ENCODE measurements at places on chromosomes 2 and 18.
A peak's percentile ranks its signal among the peaks of the same experiment; 100 is the strongest.

GRCh38 chr2:85702172-85702571, 8.0 kb downstream of the GNLY start:
- peak; percentile 39 for DNase-seq

DNA sequence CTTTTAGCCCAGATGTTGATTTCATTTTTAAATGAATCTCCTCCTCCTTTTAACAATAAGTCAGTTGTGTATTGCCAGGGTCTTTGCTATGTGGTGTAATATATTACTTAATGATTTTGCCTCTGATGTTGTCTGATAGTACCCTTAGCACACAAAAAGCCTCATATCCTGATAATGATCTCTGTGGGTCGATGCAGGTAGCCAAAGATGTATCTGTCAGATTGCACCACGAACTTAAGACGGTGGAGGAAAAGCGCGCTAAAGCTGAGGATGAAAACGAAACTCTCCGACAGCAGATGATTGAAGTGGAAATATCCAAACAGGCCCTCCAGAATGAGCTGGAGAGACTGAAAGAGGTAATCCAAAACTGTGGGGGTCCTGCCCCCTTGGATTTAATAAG, 14.8 kb downstream of the MTCL1 start:
- DNase-seq, result no peak

GRCh38 chr2:175441181-175441761, 259.8 kb upstream of the ATP5MC3 start:
- DNase-seq, result no peak

DNA sequence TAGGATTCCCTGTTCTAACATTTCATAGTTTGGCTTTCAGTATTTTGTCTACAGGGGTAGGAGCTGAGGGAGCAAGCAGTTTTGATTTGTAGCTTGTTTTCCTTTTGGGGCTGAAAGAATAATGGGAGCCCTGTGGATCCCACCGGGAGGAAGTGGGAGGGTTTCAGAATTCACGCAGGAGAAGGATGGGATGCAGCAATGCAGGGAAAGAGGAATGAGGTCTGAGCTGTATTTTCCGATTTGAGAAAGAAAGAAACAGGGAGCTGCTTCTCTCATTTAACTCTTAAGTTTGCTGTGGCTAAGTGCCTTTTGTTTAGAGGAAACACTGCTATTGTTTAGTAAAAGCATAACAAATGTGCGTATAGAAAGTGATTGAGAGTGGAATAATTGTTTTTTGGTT, 141.0 kb downstream of the ADCYAP1 start:
- DNase-seq, result no peak

- DNase-seq, result no peak
These were observed 230.5 kb upstream of the THSD7B start for GRCh38 chr2:136534811-136535210.

- DNase-seq, result no peak
These were observed 27.6 kb upstream of the MSTN start for GRCh38 chr2:190090148-190090547.

DNA sequence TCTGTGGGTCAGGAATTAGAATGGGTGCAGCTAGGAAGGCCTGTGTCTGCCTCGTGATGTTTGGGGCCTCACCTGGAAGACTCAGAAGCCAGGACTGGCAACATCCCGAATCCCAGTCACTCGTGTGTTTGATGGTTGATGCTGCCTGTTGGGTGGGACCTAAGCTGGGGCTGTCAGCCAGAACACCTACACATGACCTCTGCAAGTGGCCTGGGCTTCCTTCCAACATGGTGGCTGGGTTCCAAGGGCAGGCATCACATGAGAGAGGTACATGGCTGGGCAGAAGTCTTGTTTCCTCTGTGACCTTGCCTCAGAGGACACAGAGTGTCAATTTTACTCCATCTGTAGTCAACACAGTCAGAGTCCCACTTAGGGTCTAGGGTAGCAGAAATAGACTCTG, 177.8 kb downstream of the GBX2 start:
- no peak for DNase-seq

GRCh38 chr18:76358774-76359173, 136.3 kb downstream of the ZNF516 start:
- DNase-seq, result no peak

DNA sequence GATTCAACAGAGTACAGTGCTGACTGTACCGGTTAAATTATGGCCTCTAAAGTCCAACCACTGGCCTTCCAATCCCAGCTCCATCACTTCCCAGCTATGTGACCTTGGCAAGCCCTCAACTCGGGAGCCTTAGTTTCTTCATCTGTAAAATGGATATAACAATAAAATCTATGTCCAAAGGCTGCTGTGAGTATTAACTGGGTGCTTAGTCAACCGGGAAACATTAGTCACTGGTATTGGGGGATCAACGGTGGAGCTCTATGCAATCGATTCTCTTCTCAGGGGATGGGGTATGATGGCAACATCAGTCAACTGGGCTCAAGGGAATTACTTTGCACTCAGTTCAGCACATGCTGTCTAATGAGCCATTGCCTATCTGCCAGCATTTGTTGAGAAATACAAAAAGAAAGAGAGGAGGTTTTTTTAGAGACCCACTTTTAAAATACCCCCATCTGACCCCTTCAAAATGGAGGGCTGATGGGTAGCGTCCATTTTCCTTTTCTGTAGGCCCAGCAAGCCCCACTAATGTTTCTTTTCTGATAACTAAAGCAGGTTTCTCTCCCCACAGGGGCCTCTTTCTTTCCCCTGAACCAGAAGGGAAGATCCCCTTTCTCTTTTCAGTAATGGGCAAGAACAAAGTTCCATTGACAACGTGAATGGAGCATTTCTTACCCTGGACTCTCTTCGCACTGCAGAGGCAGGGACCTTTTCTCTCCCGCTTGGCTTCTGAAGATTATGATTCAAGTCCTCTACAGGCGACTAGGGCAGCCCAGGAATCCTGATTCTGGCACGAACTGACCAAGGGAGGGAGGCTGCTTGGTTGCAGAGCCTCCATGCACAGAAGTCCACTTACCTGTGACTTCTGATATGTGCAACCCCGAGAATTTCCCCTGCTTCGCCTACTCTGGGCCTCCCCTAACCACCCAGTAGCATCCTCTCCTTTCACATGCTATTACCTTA, 8.7 kb upstream of the AGFG1 start:
- no peak for DNase-seq

DNA sequence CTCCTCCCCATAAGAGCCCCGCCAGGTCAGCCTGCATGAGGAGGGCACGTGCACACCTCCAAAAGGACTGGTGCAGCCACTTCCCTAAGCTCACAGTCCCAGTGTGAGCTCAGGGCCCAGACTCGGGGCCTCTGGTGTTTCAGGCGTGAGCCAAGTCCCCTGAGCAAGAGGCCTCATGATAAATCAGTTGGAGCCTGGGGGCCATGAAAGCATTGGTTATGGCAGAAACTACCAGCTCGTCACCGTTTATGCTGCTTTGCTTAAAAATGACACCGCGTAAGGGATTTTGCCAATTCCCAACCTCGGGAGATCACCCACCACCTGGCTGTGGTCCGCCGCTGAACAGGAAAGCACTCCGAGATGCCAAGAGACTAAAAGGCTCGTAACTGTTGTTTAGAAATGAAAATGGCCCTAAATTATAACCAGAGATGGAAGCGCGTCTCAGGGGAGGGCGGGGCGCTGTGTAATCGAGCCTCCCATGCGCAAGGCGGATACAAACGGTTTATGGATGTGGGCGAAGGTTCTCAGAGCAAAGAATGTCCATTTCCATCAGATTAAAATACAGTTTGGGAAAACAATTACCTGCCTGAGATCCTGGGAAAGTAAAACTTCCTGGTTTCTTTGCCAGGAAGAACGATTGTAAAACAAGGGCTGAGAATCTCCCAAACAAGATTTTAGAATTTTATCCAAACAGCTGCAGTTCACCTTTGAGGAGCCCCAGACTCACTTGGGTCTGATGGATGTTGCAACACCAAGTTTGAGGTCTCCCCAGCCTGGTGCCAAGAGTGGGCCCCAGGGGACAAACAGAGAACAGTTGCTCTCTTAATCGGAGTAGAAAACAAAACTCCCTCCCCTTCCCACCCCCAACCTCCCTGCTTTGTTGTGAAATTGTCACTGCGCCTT, 141.4 kb downstream of the BCL2 start:
- DNase-seq, result no peak

DNA sequence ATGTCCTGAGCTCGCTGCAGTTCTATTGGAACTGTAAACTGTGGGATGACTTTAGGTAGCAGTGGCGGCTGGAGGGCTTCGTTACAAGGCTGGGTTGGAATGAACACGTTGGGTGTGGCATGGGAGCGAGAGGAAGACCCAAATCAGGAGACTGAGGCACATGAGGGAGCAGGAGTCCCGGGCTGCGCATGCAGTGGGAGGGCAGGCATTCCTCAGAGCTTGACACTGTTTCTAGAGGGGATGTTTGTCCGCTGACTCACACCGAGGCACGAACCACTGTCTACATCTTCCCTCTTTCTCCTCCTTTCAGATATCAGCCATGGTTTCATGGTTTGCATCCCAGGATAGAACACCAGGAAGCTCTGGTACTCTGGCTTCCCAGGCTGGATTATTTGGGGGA, 40.6 kb upstream of the LAMA1 start:
- DNase-seq, result peak; percentile 39

DNA sequence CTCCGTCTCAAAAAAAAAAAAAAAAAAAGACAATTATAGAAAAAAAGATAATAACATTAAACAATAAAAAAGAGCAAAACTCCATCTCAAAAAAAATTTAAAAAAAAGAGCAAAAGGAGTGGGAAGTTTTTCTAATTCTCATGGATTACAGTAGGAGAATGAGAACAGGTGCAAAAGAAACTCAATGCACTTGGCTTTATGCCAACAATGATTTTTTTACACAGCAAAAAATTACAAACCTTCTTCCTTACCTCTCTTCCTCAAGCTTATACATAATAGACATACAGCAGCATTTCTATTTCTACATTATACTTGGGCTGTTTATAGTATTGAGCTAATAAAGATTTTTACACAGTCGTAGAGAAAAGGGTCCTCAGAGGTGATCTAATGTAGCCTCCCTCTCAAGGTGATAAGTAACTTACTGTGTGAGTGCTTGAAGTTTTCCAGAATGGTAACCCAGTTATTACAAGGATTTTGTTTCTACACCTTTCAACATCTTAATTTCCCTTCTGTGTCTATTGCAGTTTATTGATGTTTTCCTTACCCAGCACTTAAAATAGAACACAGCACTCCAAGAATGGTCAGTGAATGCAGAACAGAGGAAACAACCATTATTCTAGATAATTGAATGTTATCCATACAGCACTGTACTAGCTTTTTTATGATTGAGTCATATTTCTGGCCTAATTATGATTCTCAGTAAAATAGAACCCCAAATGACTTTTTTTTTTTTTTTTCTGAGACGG, 34.9 kb upstream of the RNF138 start:
- DNase-seq, result no peak
